ENCODE measurements at places on chromosomes 11 and 22.

GRCh38 chr22:16975155-16975885 is 32.7 kb downstream of the GAB4 start:
- DNase-seq, result no peak

DNA sequence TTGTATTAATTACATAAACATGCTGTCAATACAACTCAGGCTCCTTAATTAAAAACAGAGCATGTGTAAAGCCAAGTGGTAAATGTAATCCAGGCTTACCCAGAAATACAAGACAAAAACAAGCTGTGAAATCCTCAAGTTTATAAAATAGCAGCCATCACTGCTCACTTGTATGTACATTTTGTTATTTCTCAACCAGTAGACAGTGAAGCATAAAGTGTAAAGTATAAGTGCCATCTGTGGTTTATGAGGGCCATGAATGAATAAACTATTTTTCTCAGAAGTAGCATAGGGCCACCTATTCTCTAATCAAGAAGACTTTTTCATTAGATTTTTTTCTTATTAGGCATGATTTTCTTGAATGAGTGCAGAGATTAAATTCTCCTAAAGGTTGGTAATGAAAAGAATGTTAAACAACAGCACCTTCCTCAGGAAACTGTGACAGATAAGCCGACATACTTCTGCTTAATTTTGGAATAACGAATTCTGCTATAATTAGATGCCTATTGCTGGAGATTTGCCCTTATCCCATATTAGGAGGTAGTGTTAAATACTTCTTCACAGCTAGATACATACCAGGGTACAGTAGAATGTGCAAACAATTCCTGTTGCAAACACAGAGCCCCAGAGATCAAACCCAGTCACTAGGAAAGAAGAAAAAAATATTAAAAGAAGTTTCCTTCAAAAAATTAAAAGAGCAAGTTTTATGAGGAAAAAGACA is 13.0 kb downstream of the SLC5A12 start:
- DNase-seq, result no peak

DNA sequence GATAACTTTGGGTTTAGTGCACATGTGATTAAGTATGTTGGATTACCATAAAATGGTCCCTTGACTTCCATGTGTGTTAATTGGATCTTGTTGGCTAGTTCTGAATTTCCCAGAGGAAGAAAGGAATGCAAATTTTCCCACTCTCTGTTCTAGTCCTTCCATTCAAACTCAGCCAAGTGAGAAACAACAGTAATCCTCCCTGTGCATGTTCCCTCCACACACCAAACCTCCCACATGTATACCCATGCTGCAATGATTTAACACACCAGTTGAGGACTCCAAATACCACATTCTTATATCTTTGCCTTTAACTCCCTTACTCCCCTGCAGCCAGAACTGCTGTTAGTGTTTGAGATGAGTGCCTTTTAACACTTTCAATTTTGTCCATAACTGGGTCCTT is 1158.9 kb downstream of the DLG2 start:
- no peak for DNase-seq

- DNase-seq, result no peak
Observed at GRCh38 chr22:19885841-19886592, 31.3 kb upstream of the GNB1L start.

- DNase-seq, result no peak
Observed at GRCh38 chr11:124329787-124330478, 9.9 kb upstream of the OR8D2 start.

- no peak for DNase-seq
Observed at GRCh38 chr11:13473013-13473722, 10.1 kb upstream of the BTBD10 start.

Data from naive thymus-derived CD4-positive, alpha-beta T cell (primary cell).